ENCODE measurements at places on chromosomes 7 and 10.

DNA sequence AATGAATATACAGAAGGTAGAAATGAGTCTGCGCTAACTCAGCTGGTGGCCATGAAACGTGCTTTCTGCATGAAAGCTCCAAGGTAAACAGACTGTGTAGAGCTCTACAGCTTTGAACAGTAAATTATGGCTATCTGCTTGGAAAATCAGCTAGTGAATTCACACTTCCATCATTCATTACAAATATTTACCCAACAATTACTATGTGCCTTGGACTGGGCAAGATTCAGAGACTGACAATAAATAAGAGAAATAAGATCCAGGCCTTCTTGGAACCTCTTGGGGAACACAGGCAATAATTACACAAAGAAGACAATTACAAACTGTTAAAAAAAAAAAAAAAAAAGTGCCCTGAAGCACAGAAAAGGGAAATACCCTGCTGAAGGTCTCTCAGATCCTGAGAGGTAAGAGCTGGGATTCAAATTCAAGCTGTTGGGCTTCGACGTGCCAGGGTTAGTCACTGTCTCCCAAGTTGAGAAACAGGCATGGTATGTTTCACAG is 15.8 kb downstream of the TSPAN12 start:
- no peak for DNase-seq

DNA sequence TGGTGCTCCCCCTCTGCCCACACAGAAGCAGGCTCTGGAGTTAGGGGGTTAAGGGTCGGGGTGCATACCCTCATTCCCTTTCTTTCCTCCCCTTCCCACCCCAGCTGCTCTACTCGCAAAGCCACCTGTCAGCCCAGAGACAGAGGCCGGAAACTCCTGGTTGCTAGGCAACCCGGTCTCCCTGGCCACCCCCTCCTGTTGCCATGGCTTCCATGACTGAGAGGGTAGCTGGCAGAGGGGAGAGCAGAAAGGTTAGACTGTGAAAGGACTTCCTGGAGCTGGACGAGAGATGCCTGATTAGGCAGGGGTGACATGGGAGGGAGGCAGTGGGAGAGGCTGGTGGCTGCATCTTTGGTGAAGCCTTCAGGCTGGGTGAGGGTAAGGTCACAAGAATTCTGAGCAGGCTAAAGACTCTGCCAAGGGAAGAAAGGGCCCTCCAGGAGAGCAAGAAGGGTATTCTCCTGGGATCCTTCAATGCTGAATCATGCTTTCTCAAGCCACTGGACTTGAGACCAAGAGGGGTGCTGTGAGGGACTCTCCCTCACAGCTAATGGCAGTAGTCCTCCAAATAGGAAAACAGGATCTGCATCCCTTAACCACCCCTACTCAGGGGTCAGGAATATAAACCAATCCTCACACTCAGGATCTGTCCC is 5.4 kb downstream of the PSD start:
- no peak for DNase-seq

DNA sequence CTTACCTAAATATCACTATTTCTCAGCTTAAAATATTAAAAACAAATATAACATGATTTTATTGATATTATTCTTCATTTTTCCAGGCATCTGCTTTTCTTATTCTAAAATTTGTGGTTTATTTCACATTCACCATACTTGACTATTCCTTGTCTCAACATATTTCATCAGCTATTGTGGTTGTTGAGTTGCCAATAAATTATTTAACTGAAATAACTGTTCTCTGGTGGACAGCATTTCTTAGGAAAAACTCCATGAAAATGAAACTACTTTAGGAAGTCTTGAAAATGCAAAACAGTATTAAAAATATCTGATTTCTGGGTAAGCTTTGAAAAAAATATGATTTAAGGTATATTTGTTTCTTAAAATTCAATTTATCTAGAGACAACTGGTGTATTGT is 122.9 kb upstream of the SEMA3A start:
- no peak for DNase-seq

GRCh38 chr10:124150807-124151417 is 57.5 kb upstream of the CHST15 start:
- DNase-seq: no peak

GRCh38 chr7:54888067-54888733 is 129.2 kb upstream of the SEC61G start:
- no peak for DNase-seq

- no peak for DNase-seq
Observed at GRCh38 chr7:150963707-150964559, 14.2 kb downstream of the KCNH2 start.

DNA sequence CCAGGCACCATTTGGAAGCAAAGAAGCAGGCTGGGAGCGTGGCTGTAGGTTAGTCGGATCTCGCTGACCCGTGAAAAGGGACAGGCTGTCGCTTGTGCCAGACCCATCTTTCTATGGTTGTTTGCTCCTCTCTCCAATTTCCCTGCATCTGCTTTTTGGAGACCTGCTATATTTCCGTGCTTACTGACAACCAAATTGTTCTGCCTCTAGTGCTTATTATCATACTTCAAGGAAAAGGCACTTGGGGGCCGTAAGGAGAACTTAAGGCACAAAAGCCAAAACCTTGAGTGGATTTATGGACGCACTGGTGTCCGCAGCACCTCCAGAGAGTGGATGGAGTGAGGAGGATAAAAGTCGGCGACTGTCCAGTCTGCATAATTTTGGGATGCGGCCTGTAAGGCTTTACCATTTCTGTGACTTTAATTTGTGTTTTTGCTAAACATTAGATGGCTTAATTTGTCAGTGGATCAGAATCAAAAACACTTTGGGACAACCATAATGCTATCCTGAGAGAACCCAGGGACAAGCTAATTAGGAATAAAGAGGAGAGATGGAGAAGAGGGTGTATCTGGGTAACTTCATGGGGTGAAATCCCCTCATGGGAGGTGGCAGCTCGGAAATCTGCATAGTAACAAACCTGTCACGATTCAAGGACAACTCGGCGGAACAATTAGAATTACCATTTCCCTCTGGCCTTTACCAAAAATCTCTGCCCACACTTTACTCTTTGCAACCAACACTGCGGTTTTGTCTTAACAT is 206.7 kb downstream of the HDAC9 start:
- DNase-seq: no peak

DNA sequence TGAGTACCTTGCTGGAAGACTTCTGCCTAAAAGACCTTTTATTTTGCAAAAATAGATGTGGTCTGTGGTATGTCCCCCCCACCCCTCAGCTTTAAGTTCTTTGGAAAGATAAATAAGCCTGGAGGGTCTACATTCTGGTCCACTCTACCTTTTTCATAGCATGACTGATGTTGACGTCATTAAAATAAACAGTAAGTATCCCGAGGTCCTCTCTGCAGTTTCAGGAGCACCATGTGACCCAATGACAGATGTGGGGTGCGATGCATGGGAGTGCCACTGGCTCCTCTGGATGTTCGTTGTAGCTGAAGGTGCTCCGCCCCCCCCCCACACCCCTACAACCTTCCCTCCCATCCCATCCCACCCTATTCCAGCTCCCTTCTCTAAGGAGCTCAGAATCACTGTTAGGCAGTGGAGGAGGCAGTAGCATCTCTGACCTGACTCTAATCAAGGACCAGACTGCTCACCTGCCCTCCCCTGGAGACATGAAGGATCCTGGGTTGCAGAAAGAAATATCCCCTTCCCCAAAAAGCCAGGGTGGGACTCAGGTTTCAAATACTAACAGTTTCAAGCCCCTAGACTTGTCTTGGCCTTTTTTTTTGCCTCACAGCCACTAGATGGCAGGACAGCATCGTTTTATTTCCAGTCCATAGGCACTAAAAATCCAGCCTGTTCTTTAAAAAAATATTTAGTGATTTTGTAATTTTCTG is 25.1 kb downstream of the CASP7 start:
- DNase-seq: peak; percentile 49

DNA sequence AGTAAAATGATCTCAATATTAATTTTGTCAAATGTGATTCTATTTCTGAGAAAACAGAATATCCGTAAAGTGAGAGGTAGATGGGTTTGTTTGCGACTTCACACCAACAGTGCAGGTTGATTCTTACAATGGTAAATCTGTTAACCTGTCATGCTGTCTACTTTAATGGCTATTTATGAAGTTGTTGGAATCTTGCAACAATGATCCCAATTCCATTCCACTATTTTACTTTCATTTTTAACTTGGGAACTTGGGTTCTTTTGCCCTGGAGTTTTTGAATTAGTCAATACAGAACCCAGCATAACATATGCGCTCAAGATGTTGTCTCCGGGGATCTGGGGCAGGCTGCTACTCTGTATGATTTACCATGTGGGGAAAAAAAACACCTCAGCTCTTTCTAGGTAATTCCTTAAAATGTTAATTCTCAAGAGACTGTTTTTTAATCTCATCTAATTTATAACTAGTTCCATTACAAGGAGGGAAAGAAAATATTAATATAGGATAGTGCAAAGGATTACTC is 1.2 kb downstream of the LGI1 start:
- DNase-seq: no peak

- no peak for DNase-seq
Observed at GRCh38 chr7:36438211-36438610, 48.5 kb downstream of the ANLN start.

- DNase-seq: no peak
Observed at GRCh38 chr7:138186951-138187351, 110.7 kb downstream of the AKR1D1 start.

DNA sequence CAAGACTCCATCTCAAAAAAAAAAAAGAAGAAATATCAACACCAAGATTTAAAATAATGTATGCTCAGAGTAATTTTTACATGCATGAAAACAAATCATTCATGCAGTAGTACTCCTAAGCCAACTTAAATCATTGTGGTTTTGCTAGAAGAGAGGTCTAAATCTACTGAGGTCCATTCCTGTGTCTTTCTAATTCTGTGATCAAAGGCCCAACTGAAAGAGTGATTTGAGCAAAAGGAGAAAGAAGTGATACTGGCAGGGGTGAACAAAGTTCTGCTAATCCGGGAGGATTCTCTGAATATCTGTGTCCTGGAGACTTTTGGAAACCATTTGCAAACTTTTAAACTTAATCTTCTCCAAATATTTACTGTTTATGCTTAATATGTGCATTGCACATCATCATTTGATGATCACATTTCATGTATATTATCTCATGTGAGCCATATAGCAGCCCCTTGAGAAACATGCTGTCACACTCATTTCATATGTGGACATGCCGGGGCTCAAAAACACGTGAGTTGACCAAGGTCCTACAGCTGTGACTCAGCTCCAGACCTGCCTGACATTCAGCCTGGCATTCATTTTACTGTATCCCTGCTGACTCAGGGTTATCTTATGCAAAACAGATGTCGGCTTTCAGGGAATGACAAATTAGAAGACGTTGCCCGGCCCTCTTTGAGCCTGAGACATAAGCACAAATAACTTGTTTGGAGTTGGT is 76.4 kb downstream of the FAM107B start:
- DNase-seq: no peak

- DNase-seq: no peak
Observed at GRCh38 chr10:21814866-21815265, 188.7 kb downstream of the DNAJC1 start.

DNA sequence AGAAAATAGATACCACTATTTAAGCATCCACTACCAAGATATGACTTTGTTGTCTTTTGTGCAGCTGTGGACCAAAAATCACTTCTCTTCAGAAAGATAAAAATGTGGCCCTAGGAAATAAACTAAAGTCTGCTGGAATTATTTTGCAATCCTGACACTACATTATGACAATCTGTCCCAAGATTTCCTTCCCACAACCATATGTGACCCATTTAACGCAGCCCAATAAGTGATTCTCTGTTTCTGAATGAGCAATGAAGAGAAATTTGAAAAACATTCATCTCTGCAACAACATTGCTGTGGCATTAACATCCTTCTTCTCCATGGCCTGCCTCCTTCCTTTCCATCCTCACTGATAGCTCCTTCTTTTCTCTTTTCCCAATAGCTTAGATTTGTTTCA is 212.0 kb downstream of the TSPAN12 start:
- no peak for DNase-seq

DNA sequence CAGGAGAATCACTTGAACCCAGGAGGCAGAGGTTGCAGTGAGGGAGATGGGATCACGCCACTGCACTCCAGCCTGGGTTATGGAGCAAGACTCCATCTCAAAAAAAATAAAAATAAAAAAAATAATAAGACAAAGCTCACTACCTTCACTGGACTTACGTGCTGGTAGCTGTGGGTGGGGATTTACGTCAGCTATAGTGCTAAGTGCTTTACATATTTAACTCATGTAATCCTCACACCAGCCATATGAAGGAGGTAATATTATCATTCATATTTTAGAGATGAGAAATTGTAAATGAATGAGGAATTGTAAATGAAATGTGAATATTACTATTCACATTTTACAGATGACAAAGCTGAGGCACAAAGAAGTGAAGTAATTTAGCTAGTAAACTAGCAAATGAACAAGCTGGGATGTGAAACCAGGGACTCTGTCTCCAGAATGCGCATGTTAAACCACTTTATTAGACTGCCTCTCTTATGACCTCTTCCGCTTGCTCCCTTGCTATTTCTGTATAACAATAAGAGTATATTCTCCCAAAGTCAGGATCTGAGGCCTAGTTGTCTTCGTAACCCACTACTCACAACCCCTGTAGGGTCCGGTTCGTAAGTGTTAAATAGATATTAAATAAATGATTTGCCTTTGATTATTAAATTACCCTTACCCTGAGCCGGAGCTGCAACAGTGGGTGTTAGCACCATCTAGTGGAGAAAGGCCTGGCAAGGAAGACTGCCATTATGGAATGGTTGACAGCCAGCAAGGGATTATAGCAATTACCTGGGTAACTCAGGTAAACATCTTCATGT is 70.2 kb downstream of the HTR7 start:
- peak; percentile 72 for DNase-seq

- DNase-seq: no peak
Observed at GRCh38 chr7:50379539-50379938, 70.6 kb downstream of the FIGNL1 start.

- peak; percentile 54 for DNase-seq
Observed at GRCh38 chr10:105807935-105808587, 1167.0 kb downstream of the SORCS3 start.

DNA sequence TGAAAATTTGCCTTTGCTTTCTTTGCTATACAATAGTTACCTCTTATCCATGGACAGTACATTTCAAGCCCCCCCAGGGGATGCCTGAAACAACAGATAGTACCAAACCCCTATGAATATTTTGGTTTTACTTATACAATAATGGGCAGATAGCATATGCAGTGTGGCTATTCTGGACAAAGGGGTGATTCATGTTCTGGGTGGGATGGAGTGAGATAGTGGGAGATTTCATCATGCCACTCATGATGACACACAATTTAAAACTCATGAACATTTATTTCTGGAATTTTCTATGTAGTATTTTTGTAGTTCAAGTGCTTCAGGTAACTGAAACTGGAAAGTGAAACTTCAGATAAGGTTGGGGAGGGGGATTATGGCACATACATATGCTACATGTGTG is 12.0 kb downstream of the STARD3NL start:
- DNase-seq: no peak

GRCh38 chr10:44854693-44855350 is 56.3 kb upstream of the TMEM72 start:
- DNase-seq: no peak

GRCh38 chr7:99987846-99988245 is 12.0 kb upstream of the AZGP1 start:
- DNase-seq: no peak

- no peak for DNase-seq
Observed at GRCh38 chr7:32037650-32038198, 32.5 kb downstream of the PDE1C start.

GRCh38 chr10:92042541-92042940 is 119.0 kb downstream of the BTAF1 start:
- no peak for DNase-seq
